Liver (tissue), 10 donors: ENCODE measurements at places on chromosomes 6 and 20.

DNA sequence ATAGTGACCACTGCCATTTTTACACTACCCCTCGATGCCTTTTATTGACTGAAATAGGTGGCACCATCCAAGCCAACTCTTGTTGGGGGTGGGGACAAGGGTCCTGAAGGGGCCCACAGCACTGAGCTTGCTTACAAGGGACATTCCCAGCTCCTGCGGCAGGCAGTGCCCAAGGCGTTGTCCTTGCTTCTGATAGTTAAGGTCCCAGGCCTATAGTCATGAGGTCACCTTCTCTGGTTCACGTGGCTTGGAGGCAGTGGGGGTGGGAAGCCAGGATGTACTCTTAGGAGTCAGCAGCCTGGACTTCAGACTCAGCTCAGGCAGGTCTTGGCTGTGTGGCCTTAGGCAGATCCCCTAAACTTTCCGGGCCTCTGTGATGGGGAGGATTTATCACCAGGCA lies 48.6 kb downstream of the TOX2 start:
- no peak for DNase-seq

GRCh38 chr6:104995989-104996617 lies 39.2 kb downstream of the LIN28B start:
- no peak for DNase-seq

DNA sequence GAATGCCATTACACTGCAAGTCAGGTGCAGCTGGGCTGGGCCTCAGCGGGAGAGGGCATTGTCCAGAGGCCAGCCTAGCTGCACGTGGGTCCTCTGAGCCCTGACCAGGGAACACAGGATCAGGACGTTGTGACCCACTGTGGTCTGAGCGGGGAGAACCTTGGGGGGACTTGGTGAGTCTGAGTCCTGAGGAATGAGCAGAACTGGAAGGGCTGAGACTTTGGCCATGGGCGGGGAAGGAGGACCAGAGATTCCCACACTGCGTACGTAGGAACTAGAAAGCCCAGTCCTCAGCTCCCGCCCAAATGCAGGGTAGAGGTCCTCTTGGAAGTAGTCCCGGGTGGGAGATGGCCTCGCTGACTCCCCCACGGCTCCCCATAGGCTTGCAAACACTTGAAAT lies 42.5 kb downstream of the GABRR2 start:
- no peak for DNase-seq

- no peak for DNase-seq
These were observed 38.5 kb upstream of the AHI1 start for GRCh38 chr6:135535989-135536414.

DNA sequence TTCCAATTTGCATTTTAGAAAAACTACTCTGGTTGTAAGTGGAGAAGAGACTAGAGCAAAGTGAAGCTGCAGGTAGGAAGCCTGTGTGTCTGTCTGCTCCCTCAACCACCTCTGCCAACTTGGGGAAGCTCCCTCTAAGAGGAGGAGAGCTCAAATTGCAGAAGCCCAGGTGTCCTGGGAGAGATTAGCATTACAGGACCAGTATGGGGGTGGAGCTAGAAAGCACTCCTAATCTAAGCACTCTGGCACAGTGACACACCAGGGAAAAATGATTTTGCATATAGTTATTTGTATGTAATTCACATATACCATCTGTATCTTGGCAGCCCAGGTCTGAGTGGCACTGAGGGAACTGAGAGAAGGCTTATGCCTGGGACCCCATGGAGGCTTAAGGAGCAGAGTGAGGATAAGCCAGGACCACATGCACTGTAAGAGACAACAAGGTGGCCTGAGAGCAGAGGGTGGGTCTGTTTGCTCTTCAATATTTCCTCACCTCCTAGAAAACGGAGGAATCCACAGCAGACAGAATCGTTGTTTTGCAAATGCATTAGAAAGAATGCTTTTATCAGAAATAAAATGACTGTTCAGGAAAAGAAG lies 13.6 kb downstream of the GSTA2 start:
- DNase-seq = no peak

DNA sequence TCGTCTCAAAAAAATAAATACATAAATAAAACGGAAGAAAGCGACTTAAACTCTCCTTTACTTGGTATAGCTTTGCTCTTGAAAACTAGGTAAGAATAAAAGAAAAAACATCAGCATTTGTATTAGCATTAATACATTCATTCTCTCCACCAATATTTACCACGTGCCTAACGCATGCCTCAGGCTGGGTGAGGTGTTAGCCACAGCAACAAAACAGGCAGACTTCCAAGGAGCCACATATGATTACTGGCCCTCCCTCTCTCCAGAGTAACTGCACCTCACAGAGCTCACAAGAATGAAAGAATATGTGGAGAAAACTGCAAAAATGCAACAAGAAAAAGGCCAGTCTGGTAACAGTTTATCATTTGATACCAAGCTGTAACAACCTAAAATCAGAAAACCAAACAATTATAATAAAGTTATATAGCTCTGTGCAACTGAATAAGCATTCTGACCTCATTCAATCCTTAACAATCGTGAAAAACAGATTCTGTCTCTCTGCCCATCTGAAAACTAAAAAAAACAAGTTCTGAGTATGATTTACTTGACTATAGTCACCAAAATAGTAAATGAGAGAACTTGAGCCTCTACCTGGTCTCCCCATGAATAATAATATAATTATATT lies 5.2 kb downstream of the NAPB start:
- DNase-seq = no peak

DNA sequence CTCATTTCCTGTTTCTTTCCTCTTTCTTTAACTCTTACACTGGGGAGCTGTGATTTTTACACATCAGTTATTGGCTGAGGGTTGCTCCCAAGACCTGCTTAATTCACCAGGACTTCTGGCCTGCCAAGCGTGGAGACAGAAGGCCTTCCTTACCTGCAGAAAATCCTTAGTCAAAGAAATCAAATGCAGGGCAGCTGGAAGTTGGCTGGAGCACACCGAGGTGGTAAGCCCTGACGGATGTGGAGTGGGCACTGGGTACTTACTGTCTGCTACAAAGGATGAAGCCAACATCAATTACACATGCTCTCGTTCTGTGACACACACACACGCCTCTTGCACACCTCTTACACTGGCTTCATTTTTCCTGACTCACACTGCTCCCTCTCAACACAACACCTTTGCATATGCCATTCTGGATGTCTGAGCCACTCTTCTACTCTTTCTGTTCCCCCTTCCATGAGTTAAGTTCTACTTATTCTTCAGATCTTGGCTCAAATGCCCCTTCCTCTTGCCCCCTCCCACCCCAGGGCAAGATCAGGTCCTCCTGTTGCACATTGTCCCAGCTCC lies 61.6 kb downstream of the TTI1 start:
- no peak for DNase-seq

- DNase-seq = peak; percentile 68
These were observed 814.8 kb downstream of the MAFB start for GRCh38 chr20:39874049-39874893.

DNA sequence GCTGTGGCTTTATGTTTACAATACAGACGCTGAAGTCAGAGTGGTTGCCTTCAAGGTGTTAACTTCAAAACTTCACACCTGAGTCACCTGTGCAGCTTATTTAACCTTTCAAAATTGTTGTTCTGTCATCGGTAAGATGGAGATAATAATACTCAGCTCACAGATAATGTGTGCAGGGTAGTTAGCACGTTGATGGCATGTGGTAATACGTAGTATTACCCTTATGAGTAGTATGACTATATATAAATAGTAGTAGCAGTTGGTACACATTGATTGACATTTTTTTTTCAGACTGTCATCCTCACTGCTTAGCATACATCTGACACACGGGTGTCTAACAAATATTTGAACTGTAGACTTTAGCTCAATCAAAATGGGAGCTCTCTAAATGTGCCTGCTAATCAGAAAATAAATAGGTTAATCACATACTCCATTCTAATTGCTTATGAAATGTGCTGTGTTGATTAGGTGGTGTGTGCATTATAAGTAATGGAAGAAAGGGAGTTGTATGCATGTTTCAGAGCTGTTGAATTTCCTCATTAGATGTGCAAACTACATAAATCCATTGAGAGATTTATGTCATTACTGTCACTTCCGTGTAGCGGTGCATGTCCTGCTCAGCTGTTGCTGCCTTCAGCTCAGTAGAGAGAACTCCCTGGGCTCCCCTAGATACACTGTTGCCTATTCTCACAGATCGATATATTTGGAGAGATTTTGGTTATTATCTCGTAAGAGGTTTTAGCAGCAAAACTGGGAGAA lies 11.2 kb upstream of the MROH8 start:
- no peak for DNase-seq

DNA sequence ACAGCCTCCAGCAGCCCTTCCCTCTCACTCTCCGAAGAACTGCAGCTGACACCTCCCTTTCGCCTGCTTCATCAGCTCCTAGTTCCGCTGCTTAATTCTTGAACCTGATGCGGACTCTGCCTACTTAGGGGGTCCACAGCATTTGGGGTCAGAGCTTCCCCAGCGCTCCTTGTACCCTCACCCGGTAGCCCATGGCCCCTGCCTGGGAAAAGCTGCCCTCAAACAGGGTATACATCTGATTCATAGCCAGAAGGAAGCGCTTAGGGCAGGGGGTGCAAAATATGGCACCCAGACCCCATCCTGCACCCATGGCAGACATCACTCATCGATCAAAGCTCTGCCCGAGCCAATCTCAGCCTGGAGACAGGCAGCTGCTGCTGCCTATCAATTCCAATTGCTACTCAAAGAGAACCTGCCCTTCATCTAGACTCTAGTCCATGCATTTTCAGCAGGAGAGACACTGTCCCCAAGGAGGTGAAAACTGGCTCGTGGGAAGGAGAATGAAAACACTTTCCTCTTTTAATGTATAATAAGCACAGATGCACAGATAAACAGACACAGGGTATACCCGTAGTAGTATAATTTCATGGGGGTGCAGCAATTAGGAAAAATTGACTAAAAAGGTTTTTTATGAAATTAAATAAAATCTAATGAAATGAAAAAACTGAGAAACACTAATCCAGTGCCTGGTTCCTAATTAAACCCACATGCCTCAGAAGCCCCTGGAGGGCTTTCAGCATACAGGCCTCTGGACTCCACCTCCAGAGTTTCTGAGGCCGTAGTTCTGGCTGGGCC lies 194.8 kb downstream of the PREX1 start:
- no peak for DNase-seq

DNA sequence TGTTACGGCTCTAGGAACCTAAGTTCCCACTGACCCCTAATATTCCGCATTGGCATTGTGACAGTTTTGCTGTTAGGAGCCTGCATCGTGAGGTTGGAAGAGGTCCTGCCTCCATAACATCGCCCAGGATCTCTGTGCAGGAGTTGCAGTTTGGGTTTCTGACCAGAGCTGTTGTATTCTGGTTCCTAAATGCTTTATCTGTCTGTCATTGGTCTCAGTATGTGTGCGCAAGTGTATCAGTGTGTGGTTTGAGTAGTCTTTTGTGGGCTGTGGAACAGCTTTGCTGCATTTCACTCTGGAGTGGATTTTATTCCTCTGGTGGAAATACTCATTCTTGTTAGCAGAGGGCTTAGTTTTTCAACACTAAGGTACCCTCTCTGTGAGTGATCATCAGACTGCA lies 95.6 kb downstream of the CDYL start:
- no peak for DNase-seq
